RCC 7860 (cell line): ENCODE measurements at places on chromosomes 2 and 18.

GRCh38 chr2:111967018-111967417 is 68.6 kb downstream of the MERTK start:
- DNase-seq, result no peak

DNA sequence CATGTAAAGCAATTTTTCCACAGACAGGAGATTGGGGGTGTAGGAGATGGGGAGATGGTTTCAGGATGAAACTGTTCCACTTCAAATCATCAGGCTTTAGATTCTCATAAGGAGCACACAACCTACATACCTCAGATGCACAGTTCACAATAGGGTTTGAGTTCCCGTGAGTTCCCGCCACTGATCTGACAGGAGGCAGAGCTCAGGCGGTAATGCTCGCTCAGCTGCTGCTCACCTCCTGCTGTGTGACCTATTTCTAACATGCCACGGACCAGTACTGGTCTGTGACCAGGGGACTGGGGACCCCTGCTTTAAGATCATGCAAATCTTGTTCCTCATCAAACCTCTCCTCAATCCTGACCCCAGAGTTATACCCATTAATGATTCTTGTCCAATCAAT is 70.1 kb downstream of the RPE start:
- no peak for DNase-seq

GRCh38 chr18:38575023-38575422 is 1009.4 kb upstream of the CELF4 start:
- no peak for DNase-seq

DNA sequence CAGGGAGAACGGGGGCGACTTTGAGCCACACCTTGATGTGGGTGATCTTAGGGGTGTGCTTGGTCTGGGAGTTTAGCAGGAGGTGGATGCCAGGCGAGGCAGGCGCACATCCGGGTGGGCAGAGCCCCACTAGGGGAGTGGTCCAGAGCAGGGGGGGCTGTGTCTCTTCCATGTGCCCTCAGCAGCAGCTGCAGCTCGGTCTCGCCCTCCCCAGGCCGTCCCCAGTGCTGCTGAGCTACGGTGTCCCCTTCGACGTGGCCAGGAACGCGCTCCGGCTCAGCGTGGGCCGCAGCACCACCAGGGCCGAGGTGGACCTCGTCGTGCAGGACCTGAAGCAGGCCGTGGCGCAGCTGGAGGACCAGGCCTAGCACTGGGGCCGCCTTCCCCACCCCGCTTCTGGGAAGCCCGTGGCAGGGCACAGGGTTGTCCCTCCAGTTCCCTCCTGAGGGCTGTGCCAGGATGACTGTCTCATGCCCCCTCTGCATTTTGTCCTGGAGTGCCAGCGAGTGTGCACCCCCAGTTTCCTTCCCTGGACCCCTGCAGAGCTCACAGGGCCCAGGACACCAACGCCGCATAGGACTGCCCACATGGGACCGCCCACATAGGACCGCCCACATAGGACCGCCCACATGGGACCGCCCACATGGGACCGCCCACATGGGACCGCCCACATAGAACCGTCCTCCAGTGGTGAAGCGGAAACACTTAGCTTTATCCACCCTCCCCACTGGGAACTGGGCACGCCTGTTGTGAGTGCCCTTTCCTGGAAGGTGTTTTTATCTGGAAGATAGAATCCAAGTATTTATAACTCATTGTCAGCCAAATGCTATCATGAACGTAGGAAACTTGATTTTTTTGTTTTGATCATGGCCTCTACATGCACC is 1.9 kb upstream of the ESPNL start:
- DNase-seq, result peak; percentile 89

DNA sequence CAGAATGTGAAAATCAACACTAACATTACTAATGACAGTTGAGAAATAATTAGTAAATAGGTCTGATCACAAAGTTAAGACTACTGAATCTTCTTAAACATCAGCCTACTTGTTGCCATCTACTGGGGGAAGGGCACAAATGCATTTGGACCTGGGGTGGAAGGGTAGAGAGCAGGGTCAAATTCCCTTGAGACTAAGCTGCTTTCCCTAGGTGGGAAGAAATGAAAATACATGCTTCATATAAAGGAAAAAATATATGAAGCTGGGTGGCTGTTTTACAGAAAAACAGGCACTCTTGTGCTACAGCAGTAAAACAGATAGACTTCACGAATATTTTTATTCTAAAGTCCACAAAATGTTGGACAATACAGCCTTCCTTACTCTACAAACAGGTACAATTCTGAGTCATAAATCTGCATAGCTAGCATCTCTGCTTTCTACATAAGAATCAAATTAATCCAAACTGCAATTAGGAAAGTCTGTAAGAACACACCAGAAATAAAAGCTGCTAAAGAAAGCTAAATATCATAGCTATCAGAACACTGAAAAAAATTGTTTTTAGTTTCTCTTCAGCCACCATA is 10.9 kb downstream of the TRIP12 start:
- no peak for DNase-seq
